G401 (cell line): ENCODE measurements at places on chromosomes 2 and 18. TPM values are rescaled to one million over a fixed set of nuclear protein-coding genes. Genes with fewer than 3 reads are reported as not detected.

Gene DNAJC27
- total RNA-seq = 6.5 and 9.8 TPM in 2 replicates

Gene TNP1
- not detected in 2 replicates for total RNA-seq

Gene FAP
- total RNA-seq = not detected in 2 replicates

Gene ACVR1
- 1.6 and 1.9 TPM in 2 replicates for total RNA-seq

GRCh38 chr18:37975446-37975845, 409.8 kb upstream of the CELF4 start:
- DNase-seq = no peak

Gene RTP5
- total RNA-seq = not detected in 2 replicates

Gene RNF125
- 2.4 and 2.8 TPM in 2 replicates for total RNA-seq

DNA sequence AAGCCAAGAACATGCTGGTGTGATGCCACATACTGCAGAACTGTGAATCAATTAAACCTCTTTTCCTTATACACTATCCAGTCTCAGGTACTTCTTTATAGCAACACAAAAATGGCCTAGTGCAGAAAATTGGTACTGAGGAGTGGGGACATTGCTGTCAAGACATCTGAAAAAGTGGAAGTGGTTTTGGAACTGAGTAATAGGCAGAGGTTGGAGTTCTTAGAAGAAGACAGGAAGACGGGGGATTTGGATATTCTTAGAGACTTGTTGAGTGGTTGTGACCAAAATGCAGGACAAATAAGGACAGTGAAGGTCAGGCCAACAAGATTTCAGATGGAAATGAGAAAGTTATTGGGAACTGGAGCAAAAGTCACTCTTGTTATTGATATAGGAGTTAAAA, 31.3 kb upstream of the CDH2 start:
- no peak for DNase-seq

Gene MAP2
- total RNA-seq = not detected in 2 replicates

DNA sequence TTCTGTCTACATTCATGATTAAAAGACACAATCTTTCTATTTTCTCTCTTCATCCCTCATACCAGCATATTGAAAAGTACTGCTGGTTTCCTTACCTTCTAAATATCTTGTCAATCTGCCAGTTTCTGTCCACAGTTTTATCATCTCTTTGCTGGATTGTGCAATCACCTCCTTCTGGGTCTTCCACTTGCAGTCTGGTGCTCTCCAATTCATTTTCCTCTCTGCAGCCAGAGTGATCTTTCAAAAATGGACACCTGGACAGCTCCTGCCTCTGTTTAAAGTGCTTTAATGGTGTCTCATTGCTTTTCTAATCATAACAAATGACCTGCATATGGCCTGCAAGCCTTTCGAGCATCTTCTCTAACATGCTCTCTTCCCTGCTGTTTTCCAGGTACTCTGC, 94.0 kb downstream of the C1QL2 start:
- no peak for DNase-seq

- DNase-seq = no peak
Measured at GRCh38 chr2:236959036-236959435, 126.7 kb upstream of the COPS8 start.

GRCh38 chr2:170218456-170218855, 40.5 kb downstream of the MYO3B start:
- no peak for DNase-seq

DNA sequence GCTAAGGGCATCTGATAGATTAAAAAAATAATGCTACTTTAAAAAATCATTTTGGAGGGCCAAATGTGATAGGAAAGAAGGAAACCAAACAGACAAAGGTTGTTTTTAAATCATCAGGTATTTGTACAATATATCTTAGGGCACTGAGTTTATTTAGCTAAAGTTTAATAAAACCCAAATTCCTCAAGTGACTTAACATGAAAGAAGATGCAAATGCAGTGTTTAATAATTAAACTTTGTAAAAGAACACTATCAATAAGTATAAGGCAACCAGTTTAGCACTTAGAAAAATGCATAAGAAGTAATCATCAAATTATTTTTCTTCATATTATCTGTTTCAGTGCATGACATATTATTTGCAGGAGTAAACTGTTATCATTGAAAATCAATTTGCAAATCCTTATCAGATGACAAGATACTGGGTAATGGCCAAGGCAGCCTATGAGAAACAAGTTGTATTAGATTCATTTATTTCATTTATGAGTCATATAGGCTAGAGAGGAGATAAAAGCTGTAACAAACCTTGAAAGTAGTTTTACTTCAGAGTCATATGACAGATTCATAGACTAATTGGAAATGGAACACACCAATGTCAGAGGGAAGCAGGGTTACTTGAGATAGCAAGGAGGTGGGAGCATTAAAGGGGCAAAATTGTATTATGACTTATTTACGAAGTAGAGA, 165.5 kb downstream of the GCA start:
- DNase-seq = no peak
